ENCODE measurements at places on chromosomes 5 and 9.

DNA sequence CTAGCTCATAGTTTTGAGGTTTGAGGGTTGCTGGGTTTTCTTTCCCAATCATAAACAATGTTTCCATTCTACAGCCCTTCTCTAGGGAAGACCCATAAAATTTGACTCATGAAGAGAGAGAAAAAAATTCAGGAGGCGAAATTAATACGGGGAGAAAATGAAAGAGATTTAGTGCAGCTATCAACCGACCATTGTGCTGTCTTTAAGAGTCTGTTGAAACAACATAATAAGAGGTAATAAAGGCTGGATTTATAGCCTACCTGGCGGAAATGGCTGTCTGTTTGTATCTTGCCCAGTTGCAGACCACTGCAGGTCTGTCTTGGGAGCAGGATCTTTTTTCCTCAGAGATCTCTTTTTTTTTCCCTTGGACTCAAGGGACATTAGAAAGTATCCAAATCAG, 66.9 kb downstream of the TLR4 start:
- no peak for DNase-seq

DNA sequence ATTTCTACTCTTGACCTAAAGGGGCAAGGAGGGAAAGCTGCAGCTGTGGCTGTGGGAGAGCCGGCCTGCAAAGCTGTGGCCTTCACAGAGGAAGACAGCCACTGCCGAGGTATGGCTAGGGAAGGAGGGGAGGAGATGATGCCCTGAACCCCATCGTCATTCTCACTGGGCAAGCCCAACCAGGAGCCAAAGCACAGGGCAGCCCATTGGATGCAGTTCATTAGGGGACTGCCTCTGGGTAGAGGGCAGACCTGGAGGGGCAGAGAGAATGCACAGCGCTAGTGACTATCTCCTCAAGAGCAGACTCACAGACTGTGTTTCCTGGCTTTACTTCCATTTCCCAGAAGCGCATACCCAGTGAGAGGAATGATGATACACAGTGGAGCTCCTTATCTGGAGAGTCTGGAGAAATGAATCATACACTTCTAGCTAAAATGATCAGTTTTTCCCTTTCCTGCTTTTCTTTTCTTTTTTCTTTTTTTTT, 47.2 kb upstream of the TTC23L start:
- DNase-seq = no peak

DNA sequence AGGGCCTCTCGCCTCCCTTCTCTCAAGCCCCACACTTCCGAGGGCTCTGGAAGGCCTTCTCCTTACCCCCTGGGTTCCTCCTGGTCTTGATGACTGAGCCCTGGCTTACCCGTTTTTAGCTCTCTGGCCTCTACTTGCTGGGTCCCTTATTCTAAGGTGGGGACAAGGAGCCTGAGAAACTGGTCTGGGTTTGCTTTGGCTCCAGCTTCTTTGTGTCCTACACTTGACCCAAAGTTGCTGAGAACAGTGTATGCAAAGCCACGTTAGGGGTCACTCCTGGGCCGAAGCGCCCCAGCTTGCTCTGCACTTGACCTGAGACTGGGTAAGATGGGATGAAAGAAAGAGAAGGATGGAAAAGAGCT, 788 bp downstream of the ZNF346 start:
- DNase-seq = no peak

DNA sequence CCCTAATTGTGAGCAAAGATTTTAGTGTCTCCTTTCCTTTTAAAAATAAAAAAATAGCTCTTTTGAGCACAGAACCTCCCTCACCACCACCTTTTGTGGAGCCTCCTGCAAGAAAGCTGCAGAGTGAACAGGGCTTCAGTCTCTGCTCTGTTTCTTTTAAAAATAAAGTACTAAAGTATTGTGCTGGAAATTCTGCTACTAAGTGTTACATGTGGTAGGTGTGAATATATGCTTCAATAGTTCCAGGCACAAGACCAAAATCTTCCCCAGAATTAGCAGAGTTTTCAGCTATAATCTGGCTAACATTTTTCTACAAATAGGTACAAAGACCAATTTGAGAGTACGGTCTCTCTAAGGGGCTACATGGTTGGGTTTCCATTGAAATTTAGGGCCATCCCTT, 40.3 kb upstream of the NFIB start:
- no peak for DNase-seq

- no peak for DNase-seq
These were observed 12.9 kb upstream of the RHOBTB3 start for GRCh38 chr5:95718203-95718602.

All from stimulated activated CD8-positive, alpha-beta memory T cell treated with anti-CD3 and anti-CD28 coated beads, Interleukin-12 subunit alpha, Interleukin-12 subunit beta, amount 100 ng/mL, for 4 hours (primary cell).